RPMI8226 (cell line): ENCODE measurements at places on chromosomes 12 and 14.

- DNase-seq: no peak
Measured at GRCh38 chr14:93879362-93879983, 47.7 kb upstream of the FAM181A start.

DNA sequence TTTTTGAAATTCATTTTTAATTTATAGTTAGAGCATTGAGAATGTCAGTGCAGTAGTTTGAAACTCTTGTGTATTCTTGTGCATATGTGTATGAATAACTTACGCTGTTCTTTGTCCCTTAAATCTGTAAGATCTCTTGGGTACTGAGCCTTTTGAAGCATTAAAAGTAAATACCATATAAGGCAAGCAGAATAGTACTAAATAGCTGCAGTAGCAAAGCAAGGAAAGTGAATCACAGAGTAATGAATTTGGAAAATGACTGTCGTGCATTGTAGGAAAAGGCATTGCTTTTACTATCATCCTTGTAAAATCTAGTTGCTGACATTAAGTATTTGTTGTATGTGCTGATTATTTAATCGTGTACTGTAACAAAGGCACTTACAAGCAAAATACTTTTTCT lies 12.1 kb downstream of the CNOT2 start:
- no peak for DNase-seq

GRCh38 chr12:114063435-114063834 lies 97.3 kb upstream of the RBM19 start:
- DNase-seq: no peak

- DNase-seq: no peak
Measured at GRCh38 chr14:31060253-31060875, 34.2 kb upstream of the STRN3 start.

DNA sequence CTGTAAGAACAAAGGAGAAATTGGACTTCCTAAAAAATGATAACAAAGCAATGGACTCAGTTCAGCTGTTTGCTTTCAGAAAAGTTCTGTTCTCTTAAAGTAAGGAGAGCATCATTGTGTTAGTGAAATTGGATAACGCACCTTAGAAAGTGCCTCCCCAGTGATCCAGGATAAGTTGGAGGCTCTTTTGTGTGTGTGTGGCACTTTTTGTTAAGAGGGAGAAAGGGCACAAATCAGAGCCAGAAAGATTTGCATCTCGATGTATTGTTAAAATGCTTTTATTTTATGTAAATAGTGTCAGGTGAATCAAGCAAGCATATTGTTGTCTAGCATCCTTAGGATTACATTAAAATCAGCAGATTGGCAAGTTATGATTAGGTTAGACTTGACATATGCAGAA lies 2.1 kb downstream of the STK38L start:
- DNase-seq: no peak

DNA sequence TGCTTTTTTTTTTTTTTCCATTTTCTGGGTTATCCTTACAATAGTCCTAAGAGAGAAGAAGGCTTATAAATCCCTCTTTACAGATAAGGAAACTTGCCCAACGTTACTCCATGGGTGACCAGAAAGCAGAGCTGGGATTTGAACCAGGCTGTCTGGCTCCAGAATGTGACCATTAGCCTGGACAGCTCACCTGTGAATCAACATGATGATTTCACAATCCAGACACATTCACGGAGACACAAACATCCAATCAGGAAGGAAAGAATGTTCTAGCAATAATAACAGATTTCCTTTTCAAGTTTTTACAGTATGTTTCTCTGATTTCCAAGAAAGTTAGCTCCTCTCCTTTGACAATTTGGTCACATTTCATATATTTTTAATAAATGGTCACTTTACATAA lies 118.3 kb downstream of the GALC start:
- DNase-seq: no peak

GRCh38 chr14:22977684-22978486 lies 4.5 kb downstream of the AJUBA start:
- DNase-seq: no peak

GRCh38 chr14:89428546-89429198 lies 11.6 kb upstream of the FOXN3 start:
- DNase-seq: no peak

GRCh38 chr14:21796916-21797315 lies 123.3 kb upstream of the OR4E1 start:
- peak; percentile 3 for DNase-seq
